HT-29 (cell line): ENCODE measurements at places on chromosomes 3 and 15. TPM values are rescaled to one million over a fixed set of nuclear protein-coding genes. Genes with fewer than 3 reads are reported as not detected.

GRCh38 chr15:94352636-94353487 lies 121.5 kb downstream of the MCTP2 start:
- DNase-seq, result no peak

- no peak for DNase-seq
These were observed 226.7 kb downstream of the TAFA4 start for GRCh38 chr3:68705695-68706094.

GRCh38 chr3:40618158-40618557 lies 93.4 kb downstream of the ZNF621 start:
- no peak for DNase-seq

The SEMA3F gene
- 14.6 and 16.5 TPM in 2 replicates for total RNA-seq

The A4GNT gene
- not detected in 2 replicates for total RNA-seq

The GOLGA6L7 gene
- not detected in 2 replicates for total RNA-seq
